ENCODE measurements at places on chromosomes 11 and 22.

DNA sequence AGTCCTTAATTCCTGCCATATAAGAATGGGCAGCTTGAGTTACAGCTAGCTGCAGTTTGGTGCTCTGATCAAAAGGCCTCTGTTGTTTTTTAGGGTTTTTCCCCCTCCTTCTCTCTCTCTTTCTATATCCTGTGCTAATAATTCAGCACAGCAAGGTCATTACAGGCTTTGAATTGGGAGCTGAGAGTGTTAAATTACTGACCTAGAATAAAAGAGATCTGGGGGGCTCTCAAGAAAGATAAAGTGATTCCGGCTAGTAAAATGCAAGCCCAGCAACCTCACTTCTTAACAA is 84.9 kb downstream of the CSTPP1 start:
- DNase-seq: no peak

GRCh38 chr22:30079952-30080533 is at the start of gene HORMAD2:
TSS of gene HORMAD2 (plus strand) at chr22:30080464. CDS start at chr22:30093953, 13,489 bp downstream.
- DNase-seq: no peak

DNA sequence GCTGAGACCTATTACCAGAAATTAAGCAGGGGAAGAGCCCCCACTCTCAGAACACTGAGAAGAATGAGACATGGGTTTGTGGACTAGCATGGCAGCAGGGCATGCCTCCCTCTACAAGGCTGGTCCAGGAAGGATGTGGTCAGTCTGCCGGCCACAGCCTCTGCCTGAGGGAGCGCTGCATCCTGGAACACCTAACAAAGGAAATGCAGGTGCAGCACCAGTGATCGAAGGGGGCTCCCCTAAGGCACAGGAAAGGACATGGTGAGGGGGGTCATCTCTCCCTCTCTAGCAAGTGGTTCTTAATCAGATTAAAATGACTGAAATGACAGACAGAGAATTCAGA is 40.6 kb upstream of the ARL14EP start:
- DNase-seq: no peak

GRCh38 chr11:35141571-35141971 is 2.6 kb downstream of the CD44 start:
- DNase-seq: no peak

- DNase-seq: peak; percentile 75
Observed at GRCh38 chr11:117843666-117844484, 19.3 kb upstream of the FXYD2 start.

- no peak for DNase-seq
Observed at GRCh38 chr11:111209543-111210355, 35.8 kb upstream of the POU2AF2 start.

DNA sequence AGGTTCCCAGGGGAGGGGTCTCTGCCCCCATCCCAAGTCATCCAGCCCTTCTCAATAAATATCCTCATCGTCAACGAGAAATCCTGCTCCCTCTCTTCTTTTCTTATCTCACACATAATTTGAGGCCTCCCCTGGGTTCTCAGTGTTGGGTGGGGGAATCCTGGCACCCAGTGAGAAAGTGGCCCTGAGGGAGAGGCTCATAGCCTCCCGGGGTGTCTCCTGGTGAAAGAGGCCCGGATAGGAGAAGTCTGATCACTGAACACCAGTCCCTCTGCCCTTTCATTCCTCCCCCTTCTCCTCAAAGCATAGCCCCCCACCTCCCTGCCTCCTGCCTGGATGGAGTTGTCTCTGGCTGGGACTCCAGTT is 35.3 kb downstream of the IGLL5 start:
- DNase-seq: no peak

GRCh38 chr11:19410032-19410431 is 169.3 kb upstream of the E2F8 start:
- no peak for DNase-seq

GRCh38 chr11:72002841-72003775 is 4.4 kb downstream of the IL18BP start:
- DNase-seq: no peak

- peak; percentile 65 for DNase-seq
Observed at GRCh38 chr22:21982338-21982965, at the start of gene TOP3B. TSS of gene TOP3B (minus strand) at chr22:21982787. CDS start at chr22:21975709, 7,078 bp downstream.

GRCh38 chr11:8811571-8811970 is 99.4 kb upstream of the AKIP1 start:
- DNase-seq: no peak

GRCh38 chr22:48102581-48102980 is 1340.1 kb downstream of the TBC1D22A start:
- no peak for DNase-seq

DNA sequence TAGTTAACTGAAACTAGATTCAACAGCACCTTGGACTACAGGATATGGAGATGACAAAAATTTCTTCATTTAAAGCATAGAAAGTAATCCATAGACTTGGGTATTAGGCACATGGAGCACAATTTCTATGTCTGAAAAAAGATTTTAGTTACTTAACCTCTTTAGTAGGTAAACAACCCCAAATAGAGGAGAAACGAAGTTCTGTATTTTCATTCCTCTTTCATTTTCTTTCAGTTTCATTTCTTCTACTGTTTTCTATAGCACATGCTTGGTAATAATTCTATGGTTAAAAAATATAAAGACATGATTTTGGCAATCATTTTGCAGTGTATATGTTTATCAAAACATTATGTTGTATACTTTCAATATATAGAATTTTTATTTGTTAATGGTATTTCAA is 99.5 kb downstream of the CASP12 start:
- no peak for DNase-seq

DNA sequence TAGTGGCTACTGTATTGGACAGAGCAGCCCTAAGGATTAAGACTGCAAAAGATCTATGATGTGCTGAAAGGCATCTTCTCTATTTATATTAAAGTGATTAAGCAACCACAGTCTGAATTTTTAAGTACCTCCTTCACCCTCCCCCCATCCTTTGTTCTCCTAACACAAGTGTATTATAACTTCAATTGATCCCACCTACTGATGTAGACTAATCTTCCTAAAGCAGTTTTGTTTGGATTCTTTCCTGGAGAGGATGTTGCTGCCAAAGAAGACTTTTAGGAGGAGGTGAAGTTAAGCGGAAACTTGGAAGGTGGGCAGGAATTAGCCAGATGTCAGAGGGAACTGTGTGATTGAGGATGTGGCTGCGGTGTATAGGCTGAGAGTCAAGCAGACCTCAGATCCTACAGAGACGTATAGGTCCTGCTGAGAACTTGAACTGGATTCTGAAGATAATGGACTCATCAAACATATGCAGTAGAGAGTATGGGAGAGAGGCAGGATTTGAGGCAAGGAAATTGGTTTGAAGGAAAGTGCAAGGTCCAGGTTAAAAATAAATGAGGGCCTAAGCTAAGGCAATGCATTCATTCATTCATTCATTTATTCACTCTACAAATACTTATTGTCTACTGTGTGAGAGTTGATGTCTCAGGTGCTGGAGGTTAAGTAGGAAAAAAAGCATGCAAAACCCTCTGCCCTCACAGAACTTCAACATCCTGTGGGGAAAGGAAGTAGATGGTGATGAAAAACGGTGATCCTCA is 5.2 kb upstream of the RASSF10 start:
- DNase-seq: no peak

DNA sequence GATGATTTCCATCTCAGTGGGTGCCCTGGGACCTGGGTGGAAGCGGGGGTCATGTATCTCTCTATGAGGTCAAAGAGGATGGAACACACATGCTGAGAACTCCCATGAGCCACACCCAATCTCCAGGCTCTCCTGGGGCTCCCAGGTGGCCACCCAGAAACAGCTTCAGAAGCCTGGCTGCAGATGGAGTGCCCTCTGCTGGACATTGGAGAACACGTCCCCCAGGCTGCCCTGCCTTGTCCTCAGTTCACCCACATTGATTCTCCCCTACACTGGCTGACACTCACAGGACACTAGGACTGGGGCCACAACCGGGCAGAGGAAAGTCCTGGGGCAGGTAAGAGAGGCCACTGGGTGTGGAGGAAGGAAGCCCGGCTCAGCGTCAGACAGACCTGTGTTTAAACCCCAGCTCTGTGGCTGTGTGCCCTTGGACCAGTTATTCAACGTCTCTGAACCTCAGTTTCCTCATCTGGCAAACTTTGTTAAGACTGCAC is 4.5 kb upstream of the NOL12 start:
- peak; percentile 64 for DNase-seq

DNA sequence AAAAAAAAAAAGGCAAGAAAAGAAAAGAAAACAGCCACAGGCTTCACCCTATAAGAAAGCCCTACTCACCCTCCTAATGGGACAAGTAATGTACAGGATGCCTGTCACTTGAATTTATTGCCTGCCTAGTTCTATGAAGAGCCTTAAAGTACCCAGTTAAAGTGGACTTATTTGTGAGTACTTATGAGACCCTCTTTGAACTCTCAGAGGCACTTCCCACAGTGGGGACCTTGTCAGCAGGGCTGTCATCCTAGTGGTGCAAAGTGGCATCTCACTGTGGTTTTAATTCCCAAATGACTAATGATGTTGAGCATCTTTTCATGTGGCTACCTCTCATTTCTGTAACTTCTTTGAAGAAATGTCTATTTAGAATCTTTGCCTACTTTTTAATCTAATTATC is 41.8 kb upstream of the BARX2 start:
- no peak for DNase-seq

DNA sequence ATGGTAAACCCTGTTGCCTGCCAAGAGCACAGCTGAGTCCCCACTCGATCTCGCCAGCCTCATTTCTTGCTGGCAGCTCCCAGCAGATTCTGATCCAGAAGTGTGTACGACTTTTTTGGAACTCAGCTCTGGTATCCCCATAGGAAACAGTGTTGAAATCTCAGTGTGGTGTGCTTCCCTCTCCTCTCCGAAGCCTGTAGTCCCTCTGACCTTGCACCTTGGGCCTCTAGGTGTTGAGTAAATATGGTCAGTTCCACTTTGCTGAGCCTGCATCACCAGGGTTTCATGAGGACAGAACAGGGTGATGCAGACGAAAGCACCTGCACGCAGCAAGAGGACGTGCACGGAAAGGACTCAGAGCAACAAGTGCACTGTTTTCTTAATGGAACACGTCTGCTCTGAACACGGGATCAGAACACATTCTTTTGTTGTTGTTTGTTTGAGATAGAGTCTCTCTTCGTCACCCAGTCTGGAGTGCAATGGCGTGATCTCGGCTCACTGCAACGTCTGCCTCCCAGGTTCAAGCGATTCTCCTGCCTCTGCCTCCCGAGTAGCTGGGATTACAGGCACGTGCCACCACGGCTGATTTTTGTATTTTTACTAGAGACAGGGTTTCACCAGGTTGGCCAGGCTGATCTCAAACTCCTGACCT is 3.8 kb upstream of the CPT1A start:
- DNase-seq: no peak

DNA sequence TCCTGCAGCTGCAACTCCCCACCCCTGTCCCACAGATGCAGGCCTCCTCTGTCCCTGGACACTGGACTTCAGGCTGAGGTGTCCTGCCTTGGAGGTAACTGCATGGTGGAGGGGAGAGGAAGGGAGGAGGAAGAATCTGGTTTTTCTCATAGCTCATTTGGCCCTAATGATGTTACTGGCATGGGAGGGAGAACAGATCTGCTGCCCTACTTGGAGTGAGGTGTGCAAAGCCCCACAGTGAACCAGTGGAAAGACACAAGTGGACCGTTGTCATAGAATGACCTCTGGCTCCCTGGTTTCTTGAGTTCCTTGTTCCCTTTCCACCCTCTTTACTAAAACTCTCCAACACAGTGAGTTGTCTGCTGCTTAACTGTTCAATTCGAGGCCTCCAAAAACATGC is 215.9 kb downstream of the BARX2 start:
- no peak for DNase-seq

DNA sequence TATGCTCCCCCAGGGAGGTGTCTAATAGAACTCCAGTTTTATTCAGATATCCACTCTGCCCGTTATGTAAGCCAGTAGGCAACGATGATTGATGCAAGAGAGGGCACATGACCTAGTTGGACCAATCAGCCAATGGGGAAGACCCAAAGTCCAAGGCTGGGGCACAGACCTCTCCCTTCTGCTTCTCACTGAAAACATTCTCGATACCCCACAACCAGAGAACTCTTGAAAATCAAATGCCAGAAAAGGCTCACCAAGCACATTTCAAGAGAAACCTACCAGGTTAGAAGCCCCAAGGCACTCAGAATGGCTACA is 7.4 kb downstream of the HIRA start:
- no peak for DNase-seq

- no peak for DNase-seq
Observed at GRCh38 chr22:38657045-38657909, 839 bp downstream of the CBY1 start.

GRCh38 chr11:16750417-16750816 is 12.0 kb downstream of the C11orf58 start:
- no peak for DNase-seq

DNA sequence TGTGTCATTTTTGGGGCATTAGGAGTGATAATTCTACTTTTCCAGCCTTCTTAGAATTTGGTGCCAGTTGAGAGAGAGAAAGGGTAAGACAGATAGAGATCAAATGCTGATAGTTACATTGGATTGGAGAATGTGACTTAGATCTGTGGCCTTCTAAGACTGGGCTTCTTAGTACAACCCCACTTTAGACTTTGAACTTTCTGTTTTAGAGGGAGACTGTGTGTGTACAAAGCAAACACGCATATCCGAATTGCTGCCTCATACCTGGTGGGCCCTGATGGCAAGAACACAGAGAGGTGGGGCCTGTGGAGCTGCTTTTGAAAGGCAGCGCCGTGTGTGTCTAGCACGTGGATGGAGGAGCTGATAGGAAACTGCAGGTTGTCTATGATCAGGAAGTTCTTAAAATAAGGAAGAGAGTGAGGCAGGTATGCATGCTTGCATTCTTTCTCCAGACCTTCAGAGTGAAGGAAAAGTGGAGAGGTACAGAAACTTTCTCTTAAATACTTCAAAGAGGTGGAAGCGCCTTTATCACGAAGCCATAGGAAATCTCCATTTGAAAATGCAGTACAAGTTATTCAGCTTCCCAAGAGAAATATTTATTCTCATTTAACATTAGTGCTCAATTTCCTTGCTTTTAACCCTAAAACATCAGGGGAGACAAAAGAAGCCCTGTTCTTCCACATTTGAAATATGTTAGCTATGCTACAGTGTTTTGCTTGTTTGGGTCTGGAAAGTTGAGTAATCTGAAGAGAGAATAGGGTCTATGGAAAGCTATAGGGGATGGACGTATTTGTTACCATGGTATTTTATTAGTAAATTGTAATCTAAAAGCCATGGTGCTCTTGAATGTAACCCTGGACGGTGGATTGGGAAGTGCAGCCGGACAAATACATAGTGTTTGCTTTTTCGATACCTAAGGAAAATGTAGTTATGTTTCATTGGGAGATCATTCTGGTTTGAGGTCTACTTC is 13.7 kb downstream of the PDHX start:
- DNase-seq: no peak

DNA sequence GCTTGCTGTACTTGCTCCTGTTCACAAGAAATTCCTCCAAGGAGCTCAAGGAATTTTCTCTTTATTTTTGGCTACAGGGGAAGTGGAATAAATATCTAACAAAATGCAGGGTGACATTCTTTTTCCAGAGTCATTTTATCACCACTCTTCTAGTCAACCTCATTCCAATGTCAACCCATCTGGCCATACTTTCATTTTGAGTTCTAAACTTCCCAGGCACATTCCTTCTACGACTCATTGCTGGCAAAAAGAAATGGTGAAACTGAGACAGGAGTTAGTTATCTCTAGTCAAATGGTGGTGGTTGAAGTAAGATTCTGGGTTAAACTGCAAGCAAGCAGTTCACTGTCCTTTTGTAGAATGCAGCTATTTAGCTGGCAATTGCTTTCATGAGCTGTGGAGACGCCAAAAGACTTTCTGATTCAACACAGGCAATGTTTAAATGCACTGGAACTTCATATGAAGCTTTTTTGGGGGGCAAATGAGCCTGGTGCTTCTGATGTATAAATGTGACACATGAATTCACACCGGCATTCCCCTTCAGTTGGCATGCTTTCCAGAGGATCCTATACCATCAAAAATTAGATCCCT is 304.6 kb downstream of the CADM1 start:
- no peak for DNase-seq

Measured in stimulated activated CD8-positive, alpha-beta memory T cell treated with anti-CD3 and anti-CD28 coated beads, Interleukin-4, amount 100 ng/mL, for 1 hour (primary cell).